ENCODE measurements at places on chromosomes 11 and 22. TPM values are rescaled to one million over a fixed set of nuclear protein-coding genes. Genes with fewer than 3 reads are reported as not detected.

GRCh38 chr11:130150790-130151189, 8.8 kb upstream of the ST14 start:
- no peak for DNase-seq

TREH gene
- total RNA-seq: not detected

DNA sequence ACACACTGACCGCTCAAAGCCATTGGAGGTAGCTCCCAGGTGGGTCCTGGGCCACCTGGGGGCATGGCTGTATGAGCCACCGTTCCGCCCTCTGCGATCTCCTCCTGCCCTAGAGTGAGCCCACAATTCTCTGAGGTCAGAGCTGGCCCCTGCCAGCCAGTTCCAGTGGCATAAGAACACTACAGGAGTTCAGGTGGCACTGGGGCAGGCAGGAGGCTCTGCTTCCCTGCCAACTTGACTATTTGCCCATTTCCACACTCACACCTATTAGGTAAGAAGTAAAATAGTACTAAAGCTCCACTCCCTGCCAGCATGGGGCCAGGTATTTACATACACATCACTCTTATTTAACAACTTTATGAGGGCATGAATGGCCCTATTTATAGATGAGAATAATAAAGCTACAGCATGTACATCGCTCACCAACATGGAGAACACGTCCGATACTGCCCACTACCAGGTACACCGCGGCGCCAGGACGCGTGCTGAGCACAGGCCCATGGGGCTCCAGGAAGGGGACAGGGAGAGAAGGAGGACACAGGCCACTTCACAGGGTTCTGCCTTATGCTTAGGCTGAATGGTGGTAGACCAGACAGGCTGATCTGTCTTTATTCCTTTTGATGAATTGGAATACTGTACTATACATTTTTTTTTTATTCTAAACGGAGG, 26.2 kb downstream of the PISD start:
- DNase-seq: no peak

SPI1 gene
- 27.6 TPM for total RNA-seq

HEPACAM gene
- total RNA-seq: not detected

GRCh38 chr11:47105974-47106373, 70.7 kb downstream of the ARFGAP2 start:
- no peak for DNase-seq
